ENCODE measurements at places on chromosomes 11 and 22.
A peak's percentile ranks its signal among the peaks of the same experiment; 100 is the strongest.

DNA sequence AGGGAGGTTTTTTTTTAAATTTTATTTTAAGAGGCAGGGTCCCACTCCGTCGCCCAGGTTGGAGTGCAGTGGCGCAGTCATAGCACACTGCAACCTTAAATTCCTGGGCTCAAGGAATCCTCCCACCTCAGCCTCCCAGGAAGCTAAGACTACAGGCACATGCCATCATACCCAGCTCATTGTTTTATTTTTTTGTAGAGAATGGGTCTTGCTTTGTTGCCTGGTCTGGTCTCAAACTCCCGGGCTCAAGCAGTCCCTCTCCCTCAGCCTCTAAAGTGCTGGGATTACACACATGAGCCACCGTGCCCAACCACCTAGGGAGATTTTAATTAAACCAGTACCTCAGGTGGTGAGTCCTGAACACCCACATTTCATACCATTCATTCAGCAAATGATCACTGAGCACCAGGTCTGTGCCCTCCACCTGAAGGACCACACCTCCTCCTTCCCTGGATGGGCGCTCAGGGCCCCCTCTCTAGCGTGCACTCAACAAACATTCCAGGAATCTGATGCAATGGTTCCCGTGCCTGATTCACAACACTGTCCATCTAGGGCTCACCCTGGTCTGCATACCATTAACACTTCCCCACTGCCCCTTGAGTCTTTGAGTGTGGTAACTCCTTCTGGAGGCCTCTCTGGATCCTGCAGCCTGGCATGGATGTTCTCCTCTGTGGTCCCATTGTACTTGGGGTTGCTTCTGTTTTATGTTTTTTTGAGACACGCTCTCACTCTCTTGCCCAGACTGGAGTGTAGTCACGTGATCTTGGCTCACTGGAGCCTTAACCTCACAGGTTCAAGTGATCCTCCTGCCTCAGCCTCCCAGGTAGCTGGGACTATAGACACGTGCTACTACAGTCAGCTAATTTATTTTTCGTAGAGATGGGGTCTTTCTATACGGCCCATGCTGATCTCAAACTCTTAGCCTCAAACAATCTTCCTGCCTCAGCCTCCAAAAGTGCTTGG lies 9.6 kb upstream of the MYH9 start:
- DNase-seq = peak; percentile 67

GRCh38 chr11:76316726-76317125 lies 64.2 kb downstream of the THAP12 start:
- DNase-seq = no peak

DNA sequence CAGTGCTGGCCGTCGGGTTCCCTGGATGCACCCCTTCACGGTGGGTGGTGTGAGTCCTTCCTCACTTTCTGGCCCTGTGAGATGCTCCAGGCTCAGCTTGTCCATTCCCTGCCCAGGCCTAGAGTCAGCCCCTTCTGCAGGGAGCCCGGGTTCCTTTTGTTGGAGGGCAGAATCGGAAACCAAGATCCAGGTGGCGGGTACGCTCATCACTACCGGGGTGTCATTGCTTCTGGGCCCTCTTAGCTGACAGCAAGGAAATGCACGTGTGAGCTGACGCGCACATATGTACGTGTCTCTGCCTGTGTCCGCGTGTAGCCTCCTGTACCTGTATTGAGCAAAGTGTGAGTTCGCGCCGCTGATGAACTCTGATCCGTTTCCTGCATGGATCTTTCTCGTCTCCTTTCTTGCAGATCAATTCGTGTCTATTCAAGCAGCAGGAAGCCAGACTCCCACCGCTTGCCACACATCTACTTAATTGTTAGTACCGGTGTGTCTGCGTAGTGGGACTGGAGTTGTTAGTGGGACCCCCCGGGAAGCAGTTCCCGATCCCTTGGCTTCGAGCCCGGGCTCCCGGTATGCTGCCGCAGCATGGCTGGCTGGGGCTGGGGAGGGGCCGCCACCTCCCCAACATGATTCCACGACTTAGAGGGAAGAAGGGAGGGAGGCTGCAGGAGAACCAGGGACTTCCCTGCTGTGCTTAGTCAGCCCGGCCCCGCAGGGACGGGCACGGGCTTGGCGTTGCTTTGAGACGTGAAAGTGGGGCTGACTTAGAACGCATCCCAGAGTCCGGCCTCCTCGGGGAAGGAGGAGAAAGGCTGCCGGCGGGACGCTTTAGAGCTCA lies 35.9 kb upstream of the GRAMD4 start:
- DNase-seq = peak; percentile 26

- no peak for DNase-seq
These were observed 62.6 kb upstream of the WT1 start for GRCh38 chr11:32497951-32498350.

GRCh38 chr11:119194811-119195440 lies 9.7 kb downstream of the NHERF4 start:
- no peak for DNase-seq

DNA sequence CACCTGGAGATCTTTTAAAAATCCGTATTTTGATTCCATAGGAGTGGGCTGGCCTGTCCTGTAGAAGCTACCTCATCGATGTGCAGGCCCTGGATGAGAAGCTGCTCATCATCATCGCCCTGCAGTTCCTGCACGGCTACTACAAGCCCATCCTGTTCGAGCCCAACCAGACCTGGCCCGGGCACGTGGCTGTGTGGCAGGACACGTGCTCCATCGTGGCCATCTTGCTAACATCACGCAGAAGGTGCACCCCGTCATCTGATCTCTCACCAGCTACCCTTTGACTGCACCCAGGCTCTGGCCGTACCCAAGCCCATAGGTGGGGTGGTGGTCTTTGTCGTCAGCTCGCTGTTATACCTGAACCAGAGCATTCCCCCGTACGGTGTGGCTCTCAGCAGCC lies 14.2 kb upstream of the SLC5A4 start:
- no peak for DNase-seq

DNA sequence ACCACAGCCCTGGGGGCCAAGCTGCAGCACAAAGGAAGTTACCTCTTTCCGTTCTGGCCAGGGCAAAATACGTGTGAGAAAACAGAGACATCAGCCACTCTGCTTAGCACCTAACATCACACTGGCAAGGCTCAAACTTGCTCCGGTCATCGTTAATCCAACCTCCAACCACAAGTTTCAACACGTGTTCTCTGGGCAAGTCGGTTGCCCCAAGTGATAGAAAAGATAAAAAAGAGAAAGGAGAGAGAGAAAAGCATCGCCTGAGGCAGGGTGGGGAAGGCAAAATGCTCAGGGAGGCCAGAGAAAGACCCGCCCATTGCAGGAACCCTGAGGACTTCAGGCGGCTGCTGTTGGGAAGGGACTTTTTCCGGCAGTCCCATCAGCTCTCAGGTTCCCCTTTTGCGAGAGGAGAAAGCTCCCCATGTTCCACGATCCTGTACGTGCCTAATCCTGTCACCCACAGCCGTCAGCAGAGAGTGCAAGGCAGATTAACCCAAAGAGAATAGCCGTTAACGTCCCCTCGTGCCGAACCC lies 18.5 kb upstream of the B4GALNT4 start:
- no peak for DNase-seq
